ENCODE measurements at places on chromosomes 5 and 9.

DNA sequence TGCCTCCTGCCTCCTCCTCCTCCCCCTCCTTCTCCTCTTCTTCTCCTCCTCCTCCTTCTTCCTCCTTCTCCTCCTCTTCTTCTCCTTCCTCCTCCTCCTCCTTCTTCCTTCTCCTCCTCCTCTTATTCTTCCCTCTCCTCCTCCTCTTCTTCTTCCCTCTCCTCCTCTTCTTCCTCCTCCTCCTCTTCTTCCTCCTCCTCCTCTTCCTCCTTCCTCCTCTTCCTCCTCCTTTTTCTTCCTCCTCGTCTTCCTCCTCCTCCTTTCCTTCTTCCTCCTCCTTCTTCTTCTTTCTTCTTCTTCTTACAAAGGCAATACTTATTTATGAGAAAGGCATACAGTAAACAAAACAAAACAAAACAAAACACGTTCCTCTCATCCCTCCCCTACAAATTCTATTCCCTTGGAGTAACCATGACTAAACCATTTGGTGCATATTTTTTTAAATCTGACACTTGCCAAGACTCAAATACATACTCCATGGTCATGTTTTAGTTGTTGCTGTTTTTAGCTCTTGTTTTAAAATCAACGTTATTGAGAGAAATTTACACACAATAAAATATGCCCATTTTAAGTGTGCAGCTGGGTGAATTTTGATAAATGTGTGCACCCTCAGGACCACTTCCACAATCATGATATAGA, 135.6 kb downstream of the FOXD1 start:
- no peak for DNase-seq

DNA sequence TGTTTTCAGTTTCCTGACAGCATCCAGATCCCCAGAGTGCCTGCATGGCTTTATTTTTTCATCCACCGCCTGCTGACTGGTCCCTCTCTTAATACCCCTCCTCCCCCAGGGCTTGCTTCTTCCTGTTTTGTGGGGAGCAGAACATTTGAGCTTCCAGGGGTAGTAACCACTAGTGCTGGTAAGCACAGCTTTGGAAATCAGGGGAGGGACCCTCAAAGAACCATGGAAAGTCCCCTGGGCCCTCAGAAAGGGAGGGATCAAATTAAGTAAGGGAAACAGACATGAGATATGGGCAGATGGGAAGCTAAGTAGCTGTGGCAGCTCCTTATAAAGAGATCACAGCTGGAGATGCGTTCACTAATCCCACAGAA, 26.8 kb downstream of the GRIA1 start:
- no peak for DNase-seq

DNA sequence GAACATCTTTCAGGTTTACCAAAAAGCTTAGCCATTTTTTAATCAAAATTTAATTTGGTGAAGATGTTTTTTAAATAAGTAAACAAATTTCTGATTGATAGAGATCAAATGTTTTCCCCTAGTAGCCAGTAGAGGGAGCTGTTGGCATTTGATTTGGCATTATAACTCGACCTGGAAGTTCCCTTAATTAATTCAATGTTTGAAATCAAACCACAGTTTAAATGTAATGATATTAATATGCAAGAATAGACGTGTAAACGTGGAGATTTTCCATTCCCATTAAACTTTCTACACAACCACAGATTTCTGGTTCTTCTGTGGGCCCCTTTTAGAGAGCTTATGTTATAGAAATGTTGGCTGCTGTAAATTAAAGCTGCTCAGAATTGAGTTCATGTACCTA, 148.1 kb upstream of the MPDZ start:
- DNase-seq: peak; percentile 70

- peak; percentile 12 for DNase-seq
These were observed 175.3 kb downstream of the SLF1 start for GRCh38 chr5:94793816-94794198.

GRCh38 chr5:139460455-139460854, 2.1 kb downstream of the ECSCR start:
- no peak for DNase-seq
